HS-27A (cell line): ENCODE measurements at places on chromosomes 11 and 22.
A peak's percentile ranks its signal among the peaks of the same experiment; 100 is the strongest.

GRCh38 chr11:36201411-36201810 is 87.8 kb downstream of the COMMD9 start:
- DNase-seq, result no peak

- no peak for DNase-seq
Measured at GRCh38 chr11:46295312-46296058, 18.0 kb downstream of the CREB3L1 start.

DNA sequence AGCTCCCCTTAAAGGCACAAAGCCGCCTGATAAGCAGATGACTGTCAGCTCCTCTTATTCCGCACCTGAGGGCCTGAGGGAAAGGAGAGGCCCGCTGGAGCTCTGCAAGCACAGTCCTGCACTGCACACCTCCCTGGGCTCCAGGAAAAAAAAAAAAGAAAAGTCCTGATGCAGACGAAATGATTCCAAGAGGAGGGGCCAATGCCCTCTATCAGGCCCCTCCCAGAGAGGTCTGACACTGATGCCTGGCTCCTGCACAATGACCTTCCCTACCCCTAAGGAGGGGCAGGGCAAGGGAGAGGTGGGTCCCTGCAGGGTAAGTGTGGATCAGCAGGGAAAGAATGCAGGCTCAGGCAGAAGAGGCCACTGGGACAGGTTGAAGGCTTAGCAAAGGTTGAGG is 572.7 kb downstream of the SOX6 start:
- DNase-seq, result no peak

- no peak for DNase-seq
Measured at GRCh38 chr22:37519268-37520195, at the start of gene CARD10. CARD10 (minus strand) TSS chr22:37519415; CDS start chr22:37519200, 215 bp downstream.

- peak; percentile 14 for DNase-seq
Measured at GRCh38 chr11:5624489-5625279, at the start of gene TRIM34. TRIM34 (plus strand) TSS chr11:5625001; CDS start chr11:5632332, 7,331 bp downstream.

- DNase-seq, result no peak
Measured at GRCh38 chr11:122285070-122285988, 169.3 kb upstream of the BLID start.

DNA sequence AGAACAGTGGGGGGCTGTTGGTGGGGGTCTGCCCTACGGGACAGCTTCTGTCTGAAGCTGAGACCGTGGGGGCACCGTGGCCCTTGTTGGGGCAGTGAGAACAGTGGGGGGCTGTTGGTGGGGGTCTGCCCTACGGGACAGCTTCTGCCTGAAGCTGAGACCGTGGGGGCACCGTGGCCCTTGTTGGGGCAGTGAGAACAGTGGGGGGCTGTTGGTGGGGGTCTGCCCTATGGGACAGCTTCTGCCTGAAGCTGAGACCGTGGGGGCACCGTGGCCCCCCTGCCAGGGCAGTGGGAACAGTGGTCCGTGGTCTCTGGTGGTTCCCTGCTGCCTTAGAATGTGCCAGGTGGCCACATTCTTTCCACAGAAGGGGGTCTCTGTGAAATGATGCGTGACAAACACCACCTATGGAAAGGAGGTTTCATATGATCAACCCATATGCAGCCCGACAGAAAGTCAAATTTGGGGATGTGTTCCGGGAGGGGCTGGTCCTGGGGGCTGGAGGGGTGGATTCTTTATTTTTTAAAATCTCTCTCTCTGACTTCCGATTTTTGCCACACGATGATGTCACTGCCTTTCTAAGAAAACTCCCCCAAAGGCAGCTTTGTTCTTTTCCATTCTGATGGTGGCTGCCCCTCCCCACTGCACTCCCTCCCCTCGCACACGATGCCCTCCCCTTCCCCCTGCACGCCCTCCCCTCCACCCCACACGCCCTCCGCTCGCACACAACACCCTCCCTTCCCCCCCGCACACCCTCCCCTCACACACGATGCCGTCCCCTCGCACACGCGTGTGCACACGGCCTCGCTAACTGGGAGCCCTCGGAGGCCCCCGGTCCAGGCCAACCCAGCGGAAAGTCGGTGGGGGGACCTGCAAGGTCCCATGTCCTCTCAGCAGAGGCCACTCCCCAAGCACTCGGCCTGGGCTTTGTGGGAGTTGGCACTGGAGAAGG is 1186.5 kb downstream of the BRD1 start:
- DNase-seq, result no peak

DNA sequence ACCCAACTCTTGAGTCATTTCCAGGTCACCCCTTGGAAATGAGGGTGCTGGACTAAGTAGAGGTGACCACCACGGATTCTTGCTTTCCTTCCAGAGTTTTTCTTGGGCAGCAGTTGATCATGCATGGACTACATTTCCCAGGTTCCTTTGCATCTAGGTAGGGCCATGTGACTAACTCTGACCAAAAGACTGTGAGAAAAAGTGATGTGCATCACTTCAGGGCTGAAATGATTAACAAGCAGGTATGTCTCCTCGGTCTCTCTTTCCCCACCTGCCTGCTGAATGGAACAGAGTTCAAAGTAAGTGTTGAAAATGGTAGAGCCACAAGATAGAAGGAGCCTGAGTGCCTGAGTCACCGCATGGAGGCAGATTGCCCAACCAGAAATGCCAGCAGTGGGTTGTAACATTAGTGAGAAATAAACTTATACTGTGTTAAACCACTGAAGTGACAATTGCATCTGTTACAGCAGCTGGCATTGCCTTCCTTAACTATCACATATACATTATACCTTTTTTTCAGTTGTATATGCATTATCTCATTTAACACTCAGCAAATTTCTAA is 113.5 kb downstream of the MN1 start:
- DNase-seq, result no peak

- no peak for DNase-seq
Measured at GRCh38 chr11:23866641-23867040, 630.2 kb upstream of the LUZP2 start.

DNA sequence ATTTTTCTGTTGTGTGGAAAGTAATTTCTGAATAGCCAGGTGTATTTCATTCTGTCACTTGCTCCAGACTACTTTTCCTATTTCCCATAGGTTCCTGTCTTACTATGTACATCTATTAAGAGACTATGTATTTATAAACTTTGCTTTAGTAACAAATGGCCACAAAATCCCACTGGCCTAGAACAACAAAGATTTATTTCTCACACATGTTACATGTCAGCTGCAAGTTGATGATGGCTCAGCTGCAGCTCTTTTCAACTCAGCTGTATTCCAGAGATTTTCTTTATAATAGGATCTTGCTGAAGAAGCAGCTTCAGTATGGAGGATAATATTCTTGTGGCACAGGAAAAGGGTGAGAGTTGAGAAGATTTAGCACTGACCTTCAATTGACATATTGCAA is 539.6 kb upstream of the LRRC4C start:
- DNase-seq, result no peak

- no peak for DNase-seq
Measured at GRCh38 chr11:117462864-117463247, 135.2 kb downstream of the CEP164 start.

DNA sequence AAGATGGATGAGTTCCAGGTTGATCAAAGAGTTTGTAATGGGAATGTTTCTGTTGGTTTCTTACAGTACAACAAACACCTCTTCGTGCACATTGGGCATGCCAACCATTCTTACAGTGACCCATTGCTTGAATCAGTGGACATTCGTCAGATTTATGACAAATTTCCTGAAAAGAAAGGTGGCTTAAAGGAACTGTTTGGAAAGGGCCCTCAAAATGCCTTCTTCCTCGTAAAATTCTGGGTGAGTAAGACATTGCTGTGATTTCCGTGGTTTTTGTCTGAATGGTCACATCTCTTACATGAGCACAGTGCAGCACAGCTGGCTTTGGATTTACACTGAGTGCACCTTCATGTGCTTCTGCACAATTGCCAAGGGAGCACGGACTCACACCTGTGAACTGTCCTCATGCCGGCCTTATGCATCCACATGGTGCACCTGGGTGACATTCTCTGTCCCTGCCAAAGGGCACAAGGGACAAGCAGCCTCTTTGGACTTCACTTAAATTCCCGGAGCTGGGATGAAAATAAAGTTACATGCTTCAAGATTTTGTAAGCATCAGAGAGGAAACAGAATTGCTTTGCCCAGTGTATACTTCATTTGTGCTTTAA is 107.1 kb upstream of the RASSF10 start:
- DNase-seq, result peak; percentile 49

GRCh38 chr22:38034884-38035529 is 22.2 kb upstream of the PICK1 start:
- no peak for DNase-seq

GRCh38 chr11:38182126-38182866 is 1584.3 kb upstream of the RAG2 start:
- DNase-seq, result no peak

DNA sequence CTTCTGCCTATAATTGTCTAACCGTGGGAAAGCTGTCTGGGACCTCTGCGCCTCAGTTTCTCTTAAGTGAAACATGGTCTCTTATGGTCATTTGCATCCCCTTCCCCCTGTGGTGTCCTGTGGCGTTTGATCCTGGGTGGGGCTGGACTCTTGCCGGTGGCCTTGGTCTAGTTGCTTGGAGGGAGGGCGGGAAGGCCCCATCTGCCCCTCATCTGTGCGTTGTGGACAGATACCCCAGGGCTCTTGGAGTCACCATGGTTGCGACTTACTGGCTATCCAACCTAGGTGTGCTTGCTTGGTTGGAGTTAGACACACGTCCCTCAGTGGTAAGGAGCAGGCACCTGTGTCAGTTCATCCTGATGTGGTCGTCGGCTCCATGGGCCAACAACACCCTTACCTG is 15.2 kb downstream of the SHANK3 start:
- no peak for DNase-seq

- no peak for DNase-seq
Measured at GRCh38 chr11:59112494-59112893, 5.5 kb downstream of the FAM111B start.

DNA sequence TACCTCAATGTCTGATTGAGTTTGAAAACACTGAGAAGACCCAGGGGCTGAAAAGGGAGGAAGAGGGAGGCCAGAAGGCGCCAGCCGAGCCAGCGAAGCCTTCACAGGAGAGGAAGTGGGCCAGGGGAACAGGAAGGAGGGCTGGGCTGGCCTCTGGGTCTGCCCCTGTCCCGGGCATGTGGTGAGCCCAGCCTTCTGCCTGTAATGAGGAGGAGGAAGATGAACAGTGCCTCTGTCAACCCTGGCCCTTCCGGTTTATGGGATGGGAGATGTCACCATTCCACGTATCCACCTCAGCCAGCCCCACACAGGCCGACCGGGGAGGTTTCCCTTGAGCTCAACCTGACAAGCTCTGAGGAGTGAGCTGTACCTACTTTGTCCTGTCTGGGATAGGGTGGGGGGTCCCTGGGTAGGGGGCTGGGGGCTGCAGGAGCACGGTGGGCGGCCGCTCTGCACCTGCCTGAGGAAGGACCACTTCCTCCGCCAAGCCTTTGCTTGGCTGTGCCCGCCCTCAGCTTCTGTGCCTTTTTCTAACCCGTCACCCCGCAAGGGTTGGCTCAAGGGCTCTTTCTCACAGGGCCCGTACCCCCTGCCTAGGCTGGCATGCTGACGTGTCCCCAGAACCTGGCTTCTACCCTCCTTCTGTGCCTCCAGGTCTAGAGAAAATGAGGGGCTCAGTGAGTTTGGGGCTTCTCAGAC is 2.0 kb downstream of the PARVG start:
- DNase-seq, result no peak

DNA sequence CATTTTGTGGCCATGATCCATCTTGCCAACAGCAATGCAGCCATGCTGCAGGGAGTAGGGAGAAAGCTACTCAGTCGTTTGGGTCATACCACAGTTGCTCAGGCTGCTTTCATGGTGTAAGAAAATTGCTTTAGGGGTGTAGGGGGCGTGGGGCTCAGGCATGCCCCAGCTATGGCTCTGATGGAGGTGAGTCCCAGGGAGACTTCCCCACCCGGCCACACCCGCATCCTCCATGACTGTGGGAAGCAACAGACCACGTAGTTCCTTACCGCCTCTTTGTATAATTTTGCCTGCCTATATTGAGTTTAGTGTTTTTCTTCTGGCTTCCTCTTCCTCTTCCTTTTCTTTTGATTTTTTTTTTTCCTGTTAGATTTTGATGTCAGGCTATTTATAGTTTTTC is 58.8 kb downstream of the SPECC1L start:
- DNase-seq, result no peak

DNA sequence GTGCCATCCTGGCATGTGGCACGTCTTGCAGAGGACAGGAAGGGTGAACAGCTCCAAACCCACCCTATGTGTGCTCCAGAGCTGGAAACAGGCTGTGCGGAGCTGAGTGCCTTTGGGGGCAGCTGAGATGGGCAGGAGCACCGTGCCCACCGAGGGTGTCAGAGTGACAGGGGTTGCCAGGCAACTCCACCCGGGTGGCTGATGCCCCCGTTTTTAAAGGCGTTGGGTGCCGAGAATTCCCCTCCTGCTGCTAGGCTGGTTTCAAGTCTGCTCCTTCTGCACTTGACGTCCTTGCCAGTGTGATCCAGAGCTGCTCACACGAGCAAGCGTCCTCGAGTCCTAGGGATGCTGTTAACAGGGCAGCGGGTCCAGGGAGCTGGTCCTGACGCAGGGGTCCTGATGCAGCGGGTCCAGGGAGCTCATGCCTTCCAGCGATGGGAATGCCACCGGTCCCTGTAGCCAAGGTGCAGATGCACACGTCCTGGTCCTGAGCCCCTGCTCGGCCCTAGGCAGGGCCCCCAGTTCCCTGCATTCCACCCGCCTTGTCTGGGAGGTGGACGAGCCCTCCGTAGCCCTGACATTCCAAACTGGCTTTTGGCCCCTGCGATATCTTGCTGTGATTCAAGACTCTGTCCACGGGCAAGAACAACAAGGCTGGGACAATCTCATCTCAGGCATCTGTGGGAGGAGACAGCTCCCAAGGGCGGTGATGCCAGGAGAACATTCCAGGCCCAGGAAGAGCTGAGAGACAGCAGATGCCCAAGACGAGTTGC is 4.9 kb downstream of the KCNQ1 start:
- DNase-seq, result no peak

DNA sequence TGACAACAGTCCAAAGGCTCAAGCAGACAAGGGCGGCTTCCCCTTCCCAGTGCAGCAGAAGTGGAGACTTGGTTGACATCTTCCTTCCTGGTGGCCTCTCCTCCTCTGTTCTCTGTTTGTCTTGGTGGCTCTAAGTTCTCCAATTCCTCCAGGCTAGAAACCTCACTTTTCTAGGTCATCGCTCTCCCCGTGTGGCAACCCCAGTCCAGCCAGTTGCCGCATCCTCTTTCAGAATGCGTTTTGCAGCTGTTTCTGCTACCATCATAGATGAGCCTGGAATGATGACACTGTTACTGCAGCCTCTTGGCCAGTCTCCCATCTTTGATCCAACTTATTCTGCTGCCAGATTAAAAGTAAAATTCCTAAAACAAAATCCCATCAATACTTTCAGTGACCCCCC is 201.5 kb downstream of the TRIM29 start:
- no peak for DNase-seq

- DNase-seq, result no peak
Measured at GRCh38 chr11:46658259-46658658, 40.9 kb downstream of the ATG13 start.

DNA sequence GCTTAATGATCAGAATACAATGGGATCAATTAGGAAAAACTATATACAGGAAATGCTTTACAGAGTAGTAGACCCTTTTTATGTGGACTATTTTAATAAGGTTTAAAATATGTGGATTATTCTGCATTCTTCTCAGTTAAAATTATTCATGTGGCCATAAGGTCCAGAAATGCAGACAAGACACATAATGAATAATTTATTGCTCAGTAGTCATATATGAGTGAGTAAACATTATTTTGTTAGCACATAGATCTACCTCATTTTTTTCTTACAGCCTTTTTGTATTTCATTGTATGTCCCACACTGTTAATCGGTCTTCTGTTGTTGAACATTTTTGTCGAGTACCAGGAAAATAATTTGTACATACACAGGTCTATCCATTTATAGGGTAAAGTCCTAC is 20.8 kb downstream of the MED17 start:
- no peak for DNase-seq
